ENCODE measurements at places on chromosomes 4 and X. TPM values are rescaled to one million over a fixed set of nuclear protein-coding genes. Genes with fewer than 3 reads are reported as not detected.

The HERC6 gene
- 7.5 TPM for total RNA-seq

The DCAF8L2 gene
- not detected for total RNA-seq

The PASD1 gene
- total RNA-seq: not detected

GRCh38 chr4:80202741-80203553, 5.6 kb downstream of the PRDM8 start:
- DNase-seq: peak; percentile 61

GRCh38 chrX:40147971-40148370, 50.2 kb upstream of the BCOR start:
- DNase-seq: no peak

- peak; percentile 51 for DNase-seq
Observed at GRCh38 chr4:7155590-7156071, 36.7 kb upstream of the SORCS2 start.

- no peak for DNase-seq
Observed at GRCh38 chr4:17397611-17398010, 114.3 kb downstream of the QDPR start.

DNA sequence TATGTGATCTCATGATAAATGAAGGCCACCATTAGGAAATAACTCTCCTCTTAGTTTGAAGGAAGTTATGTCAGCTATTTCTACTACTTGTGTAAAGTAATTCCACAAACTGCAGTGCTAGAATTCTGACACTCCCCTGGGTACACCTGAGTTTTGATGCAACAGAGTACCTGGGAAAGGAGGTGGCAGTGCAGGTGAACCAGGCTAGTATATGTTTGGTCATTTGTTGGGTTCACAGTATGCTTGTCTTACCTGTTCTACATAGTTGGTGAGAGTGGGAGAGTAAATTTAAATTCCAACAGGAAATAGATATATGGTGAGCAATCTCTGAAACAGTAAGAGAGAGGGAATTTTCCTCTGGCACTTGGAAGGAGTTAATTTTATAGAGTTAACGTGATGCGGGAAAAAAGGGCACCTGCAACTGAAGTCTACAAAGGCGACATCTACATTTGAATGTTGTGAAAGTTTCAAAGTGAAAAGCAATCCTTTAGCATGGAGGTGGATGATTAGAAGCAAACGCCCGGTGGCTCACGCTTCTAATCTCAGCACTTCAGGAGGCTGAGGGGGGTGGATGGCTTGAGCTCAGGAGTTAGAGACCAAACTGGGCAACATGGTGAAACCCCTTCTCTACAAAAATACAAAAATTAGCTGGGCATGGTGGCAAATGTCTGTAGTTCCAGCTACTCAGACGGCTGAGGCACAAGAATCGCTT, 8.3 kb upstream of the SLC10A6 start:
- no peak for DNase-seq

- no peak for DNase-seq
Observed at GRCh38 chrX:13077168-13077567, 32.7 kb upstream of the FAM9C start.

GRCh38 chrX:101091817-101092216, 6.2 kb upstream of the CENPI start:
- no peak for DNase-seq

DNA sequence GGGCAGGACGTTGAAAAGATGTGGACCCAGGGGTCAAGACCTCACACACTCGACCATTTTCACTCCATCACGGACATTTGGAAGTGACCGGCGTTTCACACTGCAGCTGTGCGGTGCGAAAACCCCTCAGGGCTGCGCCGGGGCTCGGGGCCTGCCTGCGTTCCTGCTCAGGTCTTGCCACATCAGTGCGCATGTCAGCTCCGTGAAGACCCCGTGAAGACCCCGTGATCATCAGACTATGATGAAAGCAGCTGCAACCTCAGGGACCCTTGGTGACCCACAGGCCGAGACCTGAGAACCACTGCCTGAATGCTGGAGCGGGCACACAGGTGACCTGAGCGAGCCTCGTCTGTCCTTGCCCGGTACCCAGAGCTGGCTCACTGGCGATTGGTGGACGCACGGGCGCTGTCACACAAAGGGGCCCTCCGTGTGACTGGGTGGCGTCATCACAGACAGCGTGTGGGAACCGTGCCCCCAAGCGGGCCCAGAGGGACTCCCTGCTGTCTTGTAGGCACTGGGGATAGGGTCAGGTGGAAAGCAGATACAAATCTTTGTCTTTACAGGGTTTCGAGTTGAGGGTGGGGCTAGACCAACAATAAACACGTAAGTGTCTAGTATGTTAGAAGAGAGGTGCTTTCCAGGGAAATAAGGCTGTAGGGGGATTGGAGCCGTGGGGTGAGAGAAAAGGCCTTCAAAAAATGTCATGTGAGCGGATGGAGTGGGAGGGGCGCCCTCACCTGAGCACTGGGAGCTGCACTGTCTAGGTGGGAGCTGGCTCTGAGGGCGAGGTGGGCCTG, 12.7 kb downstream of the MSANTD1 start:
- no peak for DNase-seq

DNA sequence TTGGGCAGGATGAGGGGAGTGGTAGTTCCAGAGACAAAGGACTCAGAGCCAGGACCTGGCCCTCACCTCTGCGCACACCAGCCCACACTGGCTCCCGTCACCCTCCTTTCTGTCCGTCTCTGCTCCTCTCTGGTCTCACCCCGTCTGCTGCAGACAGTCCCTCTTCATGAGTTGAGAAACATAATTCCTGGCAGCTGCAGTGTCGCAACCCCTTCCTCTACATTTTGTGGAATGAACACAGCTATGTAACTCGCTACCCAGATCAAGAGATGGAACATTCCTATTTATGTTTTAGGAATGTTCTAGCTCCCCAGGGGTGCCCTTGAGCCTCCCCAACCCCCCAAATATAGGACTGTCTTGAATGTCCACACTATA, 59.3 kb downstream of the SHROOM2 start:
- no peak for DNase-seq

DNA sequence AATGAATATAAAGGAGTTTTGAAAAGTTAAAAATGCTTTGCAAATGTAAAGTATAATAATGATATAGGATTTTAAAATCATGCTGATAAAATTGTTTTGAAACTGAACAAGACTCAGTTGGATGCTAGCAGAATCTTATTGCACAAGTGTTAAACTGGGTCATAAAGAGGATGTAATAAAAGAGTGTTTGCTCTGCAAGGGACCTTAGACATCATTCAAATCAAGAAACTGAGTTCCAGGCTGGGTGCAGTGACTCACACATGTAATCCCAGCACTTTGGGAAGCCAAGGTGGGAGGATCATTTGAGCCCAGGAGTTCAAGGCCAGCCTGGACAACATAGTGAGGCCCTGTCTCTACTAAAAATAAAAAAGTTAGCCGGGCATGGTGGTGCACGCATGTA, 27.5 kb upstream of the DUSP21 start:
- no peak for DNase-seq

DNA sequence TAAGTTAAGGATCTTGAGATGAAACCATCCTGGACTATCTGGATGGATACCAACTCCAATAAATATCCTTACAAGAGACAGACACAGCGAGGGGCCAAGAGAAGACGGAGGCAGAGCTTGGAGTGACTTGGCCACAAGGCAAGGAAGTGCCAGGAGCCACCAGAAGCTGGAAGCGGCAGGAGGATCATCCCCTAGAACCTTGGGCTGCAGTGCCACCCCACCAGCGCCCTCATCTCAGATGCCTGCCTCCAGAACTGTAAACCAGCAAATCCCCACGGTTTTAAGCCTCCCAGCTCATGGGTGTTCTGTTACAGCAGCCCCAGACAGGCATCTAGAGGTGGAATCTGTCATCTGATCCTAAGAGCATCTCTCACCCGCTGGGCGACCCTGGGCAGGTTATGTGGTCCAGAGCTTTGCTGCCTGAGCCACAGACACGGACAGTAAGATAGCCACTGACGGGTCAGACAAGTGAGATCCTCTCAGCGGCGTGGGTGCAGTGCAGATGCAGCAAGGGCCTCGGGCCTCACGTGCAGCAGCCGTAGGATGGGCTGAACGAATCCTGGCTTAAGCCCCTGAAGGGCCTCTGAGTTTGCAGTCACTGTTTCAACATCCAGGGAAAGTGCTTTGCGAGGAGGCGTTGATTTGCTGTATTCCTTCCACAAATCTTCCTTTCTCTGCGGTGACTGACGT, 25.1 kb upstream of the MXD4 start:
- no peak for DNase-seq

DNA sequence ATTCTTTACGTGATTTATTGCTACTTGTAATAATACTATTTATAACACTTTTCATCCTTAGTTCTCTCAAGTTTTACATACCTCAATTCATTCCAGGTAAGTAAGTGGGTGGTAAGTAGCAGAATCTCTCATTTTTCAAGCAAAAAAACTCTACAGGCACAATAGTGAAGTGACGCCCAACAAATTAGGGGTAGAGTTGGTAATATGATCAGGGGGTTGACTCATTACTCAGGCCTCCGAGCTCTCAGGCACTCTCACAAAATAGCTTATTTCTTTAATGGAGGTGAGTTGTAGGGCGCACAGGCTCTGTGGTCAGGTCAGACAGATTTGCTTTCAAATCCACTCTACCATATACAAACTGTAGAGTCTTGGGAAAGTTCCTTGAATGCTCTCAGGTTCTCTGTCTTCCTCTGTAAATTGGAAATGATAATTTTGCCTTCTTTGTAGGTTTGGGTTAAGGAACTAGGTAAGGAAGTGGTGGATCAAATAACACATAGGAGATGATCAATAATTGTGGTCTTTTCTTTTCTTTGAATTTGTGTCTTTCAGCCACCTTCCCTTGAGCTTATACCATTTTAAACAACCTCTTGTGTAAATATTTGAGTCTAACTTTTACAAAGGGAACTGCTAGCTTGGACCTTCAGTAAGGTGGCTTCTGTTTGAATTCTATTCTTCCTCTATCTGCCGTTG, 134.9 kb upstream of the LEF1 start:
- DNase-seq: no peak

DNA sequence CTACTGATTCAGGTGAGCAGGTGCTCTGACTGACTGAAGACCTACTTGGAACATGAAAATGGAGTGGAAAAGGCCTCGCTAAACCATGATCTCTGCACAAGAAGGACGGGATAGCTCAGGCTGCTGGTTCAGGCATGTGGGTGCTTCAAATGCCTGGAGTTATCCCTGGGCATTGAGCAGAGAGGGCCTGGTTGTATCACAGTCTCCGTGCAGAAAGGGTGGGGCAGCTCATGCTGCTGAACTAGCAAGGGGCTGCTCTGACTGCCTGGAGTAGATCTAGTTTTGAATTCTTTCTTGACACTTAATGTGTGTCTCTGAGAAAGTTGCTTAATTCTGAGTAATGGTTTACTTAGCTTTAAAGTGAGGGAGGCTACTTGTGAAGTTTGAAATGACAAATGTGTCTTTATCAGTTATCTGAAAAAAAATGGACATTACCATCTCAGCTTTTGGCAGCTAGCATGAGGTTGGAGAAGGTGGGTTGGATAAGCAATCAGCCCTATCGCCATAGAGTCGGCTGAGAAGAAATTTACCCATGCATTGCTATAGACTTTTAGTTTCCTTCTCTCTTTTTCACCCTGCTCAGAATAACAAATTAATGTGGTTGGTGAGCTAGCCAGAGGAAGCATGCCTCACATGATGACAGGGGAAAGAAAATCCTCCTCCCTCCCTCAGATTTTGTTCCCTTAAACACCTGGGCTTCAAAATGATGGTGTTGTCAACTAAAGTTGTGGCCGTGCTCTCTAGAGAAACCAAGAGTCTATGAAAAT, 832.4 kb downstream of the STIM2 start:
- DNase-seq: no peak

DNA sequence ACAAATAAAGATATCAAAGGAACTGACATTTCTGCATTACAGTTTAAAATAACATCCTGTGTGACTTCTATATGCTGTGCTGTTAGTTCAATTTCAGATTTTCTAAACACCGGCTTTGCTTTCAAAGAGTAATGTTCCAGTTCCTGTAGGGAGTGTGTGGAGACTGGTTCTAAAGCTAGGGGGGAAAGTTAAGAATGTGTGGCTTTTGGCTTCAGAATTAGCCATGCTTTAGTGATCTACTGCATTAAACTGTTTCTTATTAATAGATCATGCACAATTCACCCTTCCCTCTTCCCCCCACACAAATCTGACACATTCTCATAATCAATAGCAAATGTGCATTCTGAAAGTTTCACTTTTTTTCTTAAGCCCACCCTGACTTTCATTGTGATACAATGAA, 32.0 kb upstream of the DKK2 start:
- DNase-seq: no peak

DNA sequence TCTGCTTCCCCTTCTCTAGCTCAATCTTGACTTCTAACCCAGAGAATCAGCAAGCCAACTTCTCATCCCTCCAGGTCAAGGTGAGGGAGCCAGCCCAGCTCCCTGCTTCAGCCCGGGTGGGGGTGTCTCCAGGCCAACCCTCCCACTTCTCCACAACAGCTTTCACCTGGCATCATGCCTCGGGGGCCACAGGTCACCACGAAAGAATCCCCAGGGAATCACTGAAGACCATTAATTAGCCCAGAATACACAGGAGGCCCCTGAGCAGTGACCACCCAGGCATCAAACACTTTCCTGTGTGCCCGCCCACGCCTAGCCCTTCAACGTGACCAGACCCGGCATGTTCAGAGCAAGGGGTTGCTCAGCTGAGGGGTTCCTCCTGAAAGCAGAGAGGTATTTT, 646.7 kb downstream of the BCOR start:
- DNase-seq: no peak

DNA sequence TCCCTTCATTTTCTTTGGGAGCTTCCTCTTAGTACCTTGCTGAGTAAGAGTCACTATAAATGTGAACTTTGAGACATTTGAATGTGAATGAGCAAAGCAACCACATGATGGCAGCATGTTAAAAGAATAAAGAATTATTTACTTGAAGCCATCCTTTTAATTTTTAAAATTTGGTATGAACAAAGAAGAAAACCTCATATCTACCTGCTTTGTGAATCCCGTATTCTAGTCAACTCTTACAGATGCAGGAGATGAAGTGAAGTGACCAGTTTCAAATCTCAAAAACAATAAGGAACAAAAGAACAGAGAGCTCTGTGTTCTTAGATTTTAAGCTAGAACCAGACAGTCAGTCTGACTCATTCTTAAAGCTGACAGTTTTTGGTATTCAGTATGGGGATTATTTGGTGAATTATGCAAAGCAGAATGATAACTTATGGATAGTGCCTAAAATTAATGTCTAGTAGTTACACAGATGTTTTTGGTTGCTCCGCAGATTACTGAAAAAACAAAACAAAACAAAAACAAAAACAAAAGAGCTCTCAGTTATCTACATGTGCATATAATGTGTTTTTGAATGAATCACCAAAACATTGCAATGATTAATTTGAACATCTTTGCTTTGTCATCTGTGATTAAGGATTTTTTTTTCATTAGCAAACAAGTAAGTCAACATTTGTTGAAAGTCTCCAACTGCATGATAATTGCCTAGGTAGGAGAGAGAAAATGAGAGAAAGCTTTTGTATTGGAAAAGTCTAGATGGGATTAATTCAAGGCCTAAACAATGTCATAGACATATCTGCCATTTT, 48.2 kb upstream of the H2AZ1 start:
- no peak for DNase-seq
